AG08396 (cell line): ENCODE measurements at places on chromosomes 3 and 15.

GRCh38 chr3:29100292-29100691 lies 180.6 kb upstream of the RBMS3 start:
- DNase-seq: no peak

DNA sequence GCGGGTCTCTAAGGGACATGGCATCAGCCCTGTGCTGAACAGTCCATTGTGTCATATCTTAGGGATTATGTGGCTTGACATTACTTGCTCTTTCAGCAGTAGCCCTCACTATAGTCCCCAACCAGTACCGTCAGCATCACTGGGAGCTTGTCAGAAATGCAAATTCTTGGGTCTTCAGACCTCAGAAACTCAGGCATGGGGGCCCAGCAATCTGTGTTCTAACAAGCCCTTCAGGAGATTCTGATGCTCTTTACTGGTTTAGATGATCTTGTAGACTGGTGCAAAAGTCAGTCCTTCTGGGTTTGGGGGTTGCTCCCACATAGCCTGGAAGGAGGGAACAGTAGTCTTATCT lies 39.0 kb upstream of the TRAK1 start:
- no peak for DNase-seq

DNA sequence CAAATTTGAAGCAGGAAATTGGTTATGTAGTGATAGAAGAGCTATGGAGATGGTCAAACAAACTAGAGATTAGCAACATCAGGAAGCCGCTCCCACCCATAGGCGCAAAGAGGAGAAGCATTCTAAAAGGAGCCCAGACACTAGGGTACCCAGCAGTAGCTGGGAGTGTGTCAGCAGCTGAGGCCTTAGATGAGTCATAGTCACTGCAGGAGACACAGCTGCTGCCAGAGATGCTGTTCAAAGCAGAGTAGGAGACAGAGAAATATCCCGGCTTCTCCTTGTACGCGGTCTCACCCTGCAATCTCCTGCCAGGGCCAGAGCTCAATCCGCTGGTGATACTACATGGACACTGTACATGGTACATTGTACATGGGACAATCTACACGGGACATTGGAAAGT lies 61.9 kb downstream of the VGLL3 start:
- DNase-seq: peak; percentile 45

DNA sequence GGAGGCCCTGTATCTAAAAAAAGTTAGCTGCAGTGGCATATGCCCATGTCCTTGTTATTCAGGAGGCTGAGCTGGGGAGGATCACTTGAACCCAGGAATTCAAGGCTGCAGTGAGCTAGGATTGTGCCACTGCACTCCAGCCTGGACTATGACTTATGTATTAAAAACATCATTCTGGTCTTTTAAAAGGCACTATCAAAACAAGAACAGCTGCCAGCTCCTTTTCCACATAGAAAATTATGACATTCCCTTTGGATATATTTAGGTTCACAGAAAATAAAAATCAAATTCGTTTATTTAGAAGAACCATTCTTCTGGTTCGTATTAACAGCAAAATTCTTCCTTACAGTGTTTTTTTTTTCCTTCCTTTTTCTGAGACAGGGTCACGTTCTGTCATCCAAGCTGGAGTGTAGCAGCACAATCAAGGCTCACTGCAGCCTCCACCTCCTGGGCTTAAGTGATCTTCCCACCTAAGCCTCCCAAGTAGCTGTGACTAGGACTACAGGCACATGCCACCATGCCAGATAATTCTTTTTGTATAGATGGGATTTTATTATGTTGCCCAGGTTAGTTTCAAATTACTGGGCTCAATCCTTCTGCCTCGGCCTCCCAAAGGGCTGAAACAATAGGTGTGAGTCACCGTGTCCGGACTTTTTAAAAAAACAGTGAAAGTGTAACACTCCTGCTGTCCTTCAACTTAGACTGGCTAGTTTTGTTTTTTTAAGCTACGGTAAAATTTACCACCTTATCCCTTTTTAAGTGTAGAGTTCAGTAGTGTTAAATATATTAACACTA lies 13.9 kb downstream of the ICE2 start:
- no peak for DNase-seq

- no peak for DNase-seq
Measured at GRCh38 chr15:101549647-101550046, 60.1 kb upstream of the PCSK6 start.

DNA sequence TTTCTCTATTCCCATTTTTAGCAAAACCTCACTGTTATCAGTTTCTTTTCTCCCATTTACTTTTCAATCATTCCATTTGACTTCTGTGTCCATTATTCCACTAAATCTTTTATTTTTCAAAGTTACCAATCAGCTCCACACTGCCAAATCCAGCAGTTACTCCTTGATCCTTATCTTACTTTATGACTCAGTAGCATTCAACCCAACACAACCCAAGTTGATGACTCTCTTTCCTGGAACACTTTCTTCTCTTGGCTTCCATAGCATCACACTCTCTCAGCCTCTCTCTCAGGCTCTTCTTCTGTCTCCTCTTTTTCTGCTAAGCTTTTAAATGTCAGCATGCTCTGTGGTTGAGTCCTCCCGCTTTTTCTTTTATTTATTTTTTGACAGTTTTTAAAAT lies 36.3 kb downstream of the RASGRP1 start:
- DNase-seq: no peak

GRCh38 chr3:143255739-143256138 lies 136.2 kb downstream of the CHST2 start:
- DNase-seq: no peak

DNA sequence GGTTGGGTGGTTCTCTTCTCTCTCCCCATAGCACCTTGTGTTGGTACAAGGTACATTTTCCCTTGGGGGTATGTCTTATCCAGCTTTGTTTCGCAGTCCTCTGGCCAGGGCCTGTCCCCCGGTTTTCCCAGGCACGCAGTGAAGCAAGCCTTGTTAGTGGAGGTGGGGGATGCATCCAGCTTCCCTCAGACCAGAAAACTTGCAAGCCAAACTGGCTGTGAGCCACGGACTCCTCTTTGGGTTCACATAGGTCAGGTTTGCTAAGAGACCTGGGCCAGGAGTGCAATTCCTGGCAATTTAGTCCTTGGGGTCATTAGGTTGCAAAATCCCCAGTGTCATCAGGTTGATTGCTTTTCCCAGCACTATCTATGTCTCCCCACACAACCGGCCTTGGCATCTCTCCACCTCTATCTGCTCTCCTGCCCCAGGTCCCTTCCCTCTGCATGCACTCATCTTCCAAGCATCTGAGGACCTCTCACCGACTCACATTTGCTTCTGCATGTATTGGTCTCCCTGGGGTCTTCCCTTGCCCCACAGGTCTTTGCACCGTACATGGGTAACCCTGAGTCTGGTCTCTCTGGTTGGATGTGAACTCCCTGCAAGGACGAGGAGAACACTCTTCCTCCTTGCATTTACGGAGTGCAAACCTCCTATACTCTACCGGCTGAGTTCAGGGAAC lies 34.2 kb downstream of the BCL2L10 start:
- no peak for DNase-seq

DNA sequence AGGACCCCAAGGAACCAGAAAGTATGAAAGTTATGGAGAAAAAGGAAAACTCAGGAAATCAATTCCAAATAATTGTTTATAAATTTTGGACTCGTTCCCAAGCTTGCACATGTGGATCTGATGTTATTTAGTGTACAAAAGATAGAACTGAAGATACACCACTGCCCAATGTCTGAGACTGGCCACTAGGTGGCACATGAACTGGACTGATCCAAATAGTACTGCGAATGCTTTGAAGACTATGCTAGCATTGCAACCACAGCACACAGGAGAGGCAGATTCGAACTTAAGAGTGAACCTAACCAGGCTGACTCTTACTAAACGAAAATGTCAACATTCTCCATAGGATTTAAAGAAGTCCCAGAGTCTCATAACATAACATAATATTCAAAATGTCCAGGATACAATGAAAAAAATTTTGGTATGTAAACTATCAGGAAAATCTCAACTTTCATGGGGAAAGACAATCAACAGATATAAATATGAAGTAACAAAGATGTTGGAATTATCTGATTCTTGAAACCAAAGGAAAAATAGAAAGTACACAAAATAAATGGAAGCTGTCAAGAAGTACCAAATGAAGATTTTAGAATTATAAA lies 596.7 kb downstream of the FGF12 start:
- peak; percentile 4 for DNase-seq

DNA sequence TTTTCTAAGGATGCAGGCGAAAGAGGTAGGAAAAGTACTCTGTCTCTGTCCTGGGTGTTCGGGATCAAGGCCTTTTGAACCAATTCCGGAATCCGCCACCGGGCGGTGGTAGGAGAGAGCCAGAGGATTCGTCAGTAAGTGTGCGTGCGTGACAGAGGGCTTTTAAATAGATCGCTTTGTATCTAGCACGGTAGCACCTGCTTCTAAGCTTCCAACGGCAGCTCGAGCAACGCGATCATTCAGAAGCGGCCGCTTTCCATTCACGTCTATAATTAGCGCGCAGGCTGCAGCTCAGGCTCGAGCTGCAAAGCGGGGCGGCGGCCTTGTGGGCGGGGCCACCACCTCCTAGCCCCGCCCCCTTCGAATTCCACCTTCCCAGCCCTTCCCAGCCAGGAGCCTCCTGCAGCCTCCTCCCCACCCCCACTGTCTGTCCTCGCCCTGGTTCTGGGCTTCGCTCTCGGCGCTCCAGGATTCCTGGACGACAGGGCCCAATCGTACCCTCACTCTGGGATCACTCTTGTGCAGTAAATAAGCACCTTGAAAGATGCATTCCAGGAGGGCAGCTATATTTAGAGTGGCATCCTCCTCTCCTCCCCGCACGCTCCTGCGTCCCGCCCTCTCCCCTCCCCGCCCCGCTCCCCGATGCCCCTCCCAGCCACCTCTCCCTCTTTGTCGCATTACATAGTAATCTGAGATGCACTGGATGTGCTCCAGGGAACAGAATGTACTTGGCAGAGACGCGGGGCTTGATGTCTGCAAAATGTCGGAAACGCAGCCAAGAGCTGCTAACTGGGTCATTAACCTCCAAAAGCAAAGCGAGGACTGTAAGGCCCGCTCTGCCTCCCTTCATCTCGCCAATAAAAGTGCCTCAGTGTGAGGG lies 224.1 kb upstream of the TPRG1 start:
- peak; percentile 80 for DNase-seq

- DNase-seq: no peak
Measured at GRCh38 chr15:23762026-23762425, 74.9 kb upstream of the NDN start.

DNA sequence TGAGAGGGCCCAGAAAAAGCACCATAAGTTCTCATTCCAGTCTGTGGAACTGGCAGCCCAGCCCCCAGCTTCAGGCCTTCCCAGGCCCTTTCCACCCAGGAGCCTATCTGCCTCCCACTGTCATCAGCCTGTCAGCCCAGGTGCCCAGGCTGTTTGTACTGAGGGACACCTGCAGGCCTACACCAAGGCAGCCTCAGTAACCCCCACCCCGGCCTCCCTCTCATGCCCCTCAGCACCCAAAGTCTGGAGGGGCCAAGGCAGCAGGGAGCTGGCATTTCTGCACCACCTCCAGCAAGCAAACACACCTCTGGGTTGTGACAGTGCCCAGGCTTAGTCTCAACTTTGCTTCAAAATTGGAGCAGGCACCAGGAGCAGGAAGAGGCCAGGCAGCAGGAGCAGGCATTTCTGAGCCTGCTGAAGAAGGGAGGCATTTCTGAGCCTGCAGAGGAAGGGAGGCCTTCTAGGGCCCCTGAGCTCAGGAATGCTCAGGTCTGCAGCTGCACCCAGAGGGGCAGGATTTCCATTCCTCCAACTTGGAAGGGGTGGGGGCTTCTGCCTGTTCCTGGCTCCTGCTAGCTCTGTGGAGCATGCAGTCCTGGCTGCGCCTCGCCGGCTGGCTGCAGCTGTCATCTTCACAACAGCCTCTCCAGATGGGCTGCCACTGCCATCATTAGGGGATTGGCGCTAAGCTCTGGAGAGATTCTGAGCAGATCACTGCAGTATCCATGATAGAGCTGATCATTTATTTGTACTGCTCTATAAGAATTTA lies 396.1 kb downstream of the UNC13C start:
- DNase-seq: no peak

DNA sequence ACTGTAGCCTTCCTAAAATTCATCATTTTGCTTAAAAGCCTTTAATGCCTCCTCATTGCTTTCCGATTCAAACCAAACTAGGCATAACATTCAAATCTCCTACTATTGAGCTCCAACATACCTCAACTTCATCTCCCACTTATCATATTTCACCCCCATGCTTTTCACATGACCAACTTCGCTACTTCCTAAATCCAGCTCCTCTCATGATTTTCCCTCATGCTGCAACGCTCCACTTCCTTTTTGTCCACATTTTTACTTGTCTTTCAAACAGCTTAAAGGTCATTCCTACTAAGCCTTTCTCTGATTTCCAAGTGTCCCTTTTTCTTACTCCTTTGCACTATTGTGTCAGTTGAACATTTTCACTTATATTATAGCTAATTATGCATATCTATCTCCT lies 20.3 kb upstream of the ANXA2 start:
- DNase-seq: no peak

- no peak for DNase-seq
Measured at GRCh38 chr3:76097589-76097969, 312.2 kb upstream of the ZNF717 start.

- peak; percentile 67 for DNase-seq
Measured at GRCh38 chr3:73502609-73503583, 121.8 kb downstream of the PDZRN3 start.

DNA sequence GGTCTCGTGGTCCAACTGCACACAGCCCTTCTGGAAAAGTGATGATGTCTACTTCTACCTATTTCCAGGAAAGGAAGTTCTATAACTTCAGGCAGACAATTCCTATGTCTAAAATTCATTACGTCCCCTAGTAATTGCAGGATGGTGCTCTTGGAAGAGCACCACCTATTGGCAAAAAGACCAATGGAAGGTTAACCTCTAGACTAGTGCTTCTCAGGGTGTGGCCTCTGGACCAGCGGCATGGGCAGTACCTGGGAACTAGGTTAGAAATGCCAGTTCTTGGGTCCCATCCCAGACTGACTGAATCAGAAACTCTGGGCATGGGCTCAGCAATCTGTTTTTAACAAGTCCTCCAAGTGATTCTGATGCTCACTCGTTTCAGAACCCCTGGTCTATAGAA lies 258.3 kb upstream of the ICE2 start:
- no peak for DNase-seq

DNA sequence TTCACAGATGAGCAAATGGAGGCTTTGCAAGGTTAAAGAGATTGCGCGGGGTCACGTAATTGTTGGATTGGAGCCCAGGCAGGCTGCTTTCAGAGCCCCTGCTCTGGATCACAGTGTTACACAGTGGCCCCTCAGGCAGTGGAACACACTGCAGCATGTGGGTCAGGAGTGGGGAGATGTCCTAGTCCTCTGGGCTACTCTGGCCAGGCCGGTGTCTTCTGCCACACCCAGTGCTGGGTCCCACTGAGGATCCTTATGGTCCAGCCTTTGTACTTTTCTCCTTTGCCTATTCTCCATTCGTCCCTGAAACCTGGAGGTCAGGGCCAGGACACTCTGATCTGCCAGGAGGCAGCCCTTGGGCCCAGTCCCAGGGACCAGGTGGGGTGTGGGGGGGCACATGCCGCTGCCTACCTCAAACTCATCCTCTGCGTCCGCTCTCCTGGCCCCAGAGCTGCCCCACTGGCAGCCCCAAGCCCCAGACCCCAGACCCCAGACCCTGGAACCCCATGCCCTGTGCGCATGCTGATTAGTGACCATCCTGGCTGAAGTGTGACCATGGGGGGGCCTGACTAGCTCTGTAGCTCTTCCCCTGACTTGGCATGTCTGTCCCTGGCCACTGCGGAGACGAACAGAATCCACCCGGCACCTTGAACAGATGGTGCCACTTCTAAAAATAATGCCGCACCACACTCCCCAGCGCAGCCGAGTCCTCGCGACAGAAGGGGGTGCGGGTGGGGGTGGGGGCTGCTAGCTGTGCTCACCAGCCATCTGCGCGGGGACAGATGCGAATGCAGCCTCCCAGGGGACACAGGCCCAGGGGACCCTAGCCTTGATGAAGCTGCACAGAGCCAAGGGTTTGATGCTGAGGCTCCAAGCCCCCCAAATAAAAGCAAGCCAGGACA lies 41.6 kb downstream of the ATP2B2 start:
- DNase-seq: no peak
